SK-N-SH (cell line): ENCODE measurements at places on chromosomes 5 and 9.

- no peak for DNase-seq
These were observed 133.0 kb upstream of the STK32A start for GRCh38 chr5:147101659-147102369.

DNA sequence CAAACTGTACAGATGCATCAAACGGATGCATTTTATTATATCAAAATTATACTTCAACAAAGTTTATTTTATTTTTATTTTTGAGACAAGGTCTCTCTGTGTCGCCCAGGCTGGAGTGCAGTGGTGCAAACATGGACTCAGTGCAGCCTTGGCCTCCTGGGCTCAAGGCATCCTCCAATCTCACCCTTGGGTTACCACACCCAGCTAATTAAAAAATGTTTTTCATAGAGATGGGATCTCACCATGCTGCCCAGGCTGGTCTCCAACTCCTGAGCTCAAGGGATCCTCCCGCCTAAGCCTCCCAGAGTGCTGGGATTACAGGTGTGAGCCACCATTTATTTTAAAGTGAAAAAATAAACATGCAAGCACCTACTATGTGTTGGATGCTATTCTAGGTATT lies 40.1 kb upstream of the STXBP1 start:
- DNase-seq, result no peak

- DNase-seq, result no peak
These were observed 116.5 kb upstream of the OTULINL start for GRCh38 chr5:14465116-14465515.

- DNase-seq, result no peak
These were observed 224.2 kb downstream of the SNX18 start for GRCh38 chr5:54741711-54742110.

DNA sequence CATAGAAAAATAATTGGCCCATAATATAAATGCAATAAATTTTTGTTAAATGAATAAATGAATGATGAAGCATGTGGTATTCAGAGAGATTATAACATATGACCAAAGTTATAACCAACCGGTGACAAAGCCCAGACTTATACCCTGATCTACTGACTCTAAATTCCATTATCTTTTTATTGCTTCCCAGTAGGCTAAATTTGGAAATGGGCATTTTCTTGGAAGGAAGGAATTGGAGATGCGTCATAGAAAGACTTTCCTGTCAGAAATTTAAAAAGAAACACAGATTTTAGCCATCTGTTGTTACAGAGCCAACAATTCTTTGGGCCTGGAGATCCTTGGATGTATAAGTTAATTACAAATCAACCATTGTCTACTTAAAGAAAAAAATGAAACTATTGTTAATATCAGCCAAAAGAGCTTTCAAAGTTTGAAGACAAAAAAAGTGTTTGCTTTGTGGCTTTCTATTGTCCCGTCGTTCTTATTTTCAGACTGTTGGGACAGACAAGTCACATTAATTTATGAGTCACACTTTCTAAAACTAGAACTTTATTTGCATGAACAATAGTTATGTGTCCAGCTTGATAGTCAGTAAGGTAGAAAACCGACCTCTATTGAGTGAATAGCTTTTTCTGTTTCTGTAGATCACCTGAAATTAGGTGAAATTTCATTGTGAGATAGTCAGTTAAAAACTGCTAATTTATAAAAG lies 428.7 kb downstream of the GABRG2 start:
- DNase-seq, result no peak
